ENCODE measurements at places on chromosomes 3 and 15.

DNA sequence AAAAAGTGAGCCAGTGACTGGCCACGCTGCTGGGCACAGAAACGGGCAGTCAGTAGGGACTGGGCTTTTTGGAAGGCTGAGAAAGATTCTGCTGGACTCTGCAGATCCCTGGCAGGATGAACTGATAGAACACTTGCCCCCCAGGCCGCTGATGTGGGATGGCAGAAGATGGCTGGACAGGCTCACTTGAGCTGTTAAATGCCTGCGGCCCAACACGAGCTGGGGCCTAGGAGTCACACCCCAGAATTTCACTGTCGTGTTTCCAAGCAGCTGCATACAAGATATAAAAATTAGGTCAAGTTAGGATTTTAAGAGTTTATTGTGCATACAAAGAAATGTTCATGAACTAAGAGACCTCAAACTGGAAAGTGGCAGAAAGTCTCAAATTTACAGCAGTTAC lies 26.9 kb downstream of the GLDN start:
- no peak for DNase-seq

- no peak for DNase-seq
Measured at GRCh38 chr3:121970047-121970446, 52.0 kb downstream of the ILDR1 start.

DNA sequence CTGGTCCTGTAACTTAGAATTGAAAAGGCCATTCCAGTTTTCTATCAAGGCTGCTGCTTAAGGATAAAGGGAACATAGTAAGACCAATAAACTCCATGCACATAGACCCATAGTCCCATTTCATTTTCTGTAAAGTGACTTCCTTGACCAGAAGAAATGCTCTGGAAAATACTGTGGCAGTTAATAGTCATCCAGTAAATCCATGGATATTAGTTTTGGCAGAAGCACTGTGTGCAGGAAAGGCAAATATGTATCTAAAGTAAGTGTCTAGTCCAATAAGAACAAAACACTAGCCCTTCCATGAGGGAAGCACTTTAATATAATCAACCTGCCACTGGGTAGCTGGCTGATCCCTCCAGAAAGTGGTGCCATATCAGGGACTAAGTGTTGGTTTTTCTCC lies 19.3 kb upstream of the MKRN3 start:
- DNase-seq, result no peak

DNA sequence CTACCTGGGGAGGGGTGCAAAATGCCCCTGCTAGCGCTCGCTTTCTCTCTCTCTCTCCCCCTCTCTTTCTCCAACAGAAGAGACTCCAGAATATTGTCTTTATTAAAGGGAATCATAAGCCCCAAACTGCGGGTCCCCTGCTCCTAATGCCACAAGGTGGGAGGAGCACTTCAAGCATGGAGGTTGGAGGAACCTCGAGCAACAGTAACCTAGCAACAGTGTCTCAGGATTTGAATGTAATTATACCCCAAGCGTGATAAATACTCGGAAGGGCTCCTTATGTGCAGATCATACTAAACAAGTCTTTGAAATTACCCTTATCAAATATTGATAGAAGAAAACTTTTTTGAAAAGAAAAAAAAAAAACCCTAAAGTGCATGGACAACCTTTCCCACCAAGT lies 582.2 kb upstream of the PPP2R3A start:
- no peak for DNase-seq

DNA sequence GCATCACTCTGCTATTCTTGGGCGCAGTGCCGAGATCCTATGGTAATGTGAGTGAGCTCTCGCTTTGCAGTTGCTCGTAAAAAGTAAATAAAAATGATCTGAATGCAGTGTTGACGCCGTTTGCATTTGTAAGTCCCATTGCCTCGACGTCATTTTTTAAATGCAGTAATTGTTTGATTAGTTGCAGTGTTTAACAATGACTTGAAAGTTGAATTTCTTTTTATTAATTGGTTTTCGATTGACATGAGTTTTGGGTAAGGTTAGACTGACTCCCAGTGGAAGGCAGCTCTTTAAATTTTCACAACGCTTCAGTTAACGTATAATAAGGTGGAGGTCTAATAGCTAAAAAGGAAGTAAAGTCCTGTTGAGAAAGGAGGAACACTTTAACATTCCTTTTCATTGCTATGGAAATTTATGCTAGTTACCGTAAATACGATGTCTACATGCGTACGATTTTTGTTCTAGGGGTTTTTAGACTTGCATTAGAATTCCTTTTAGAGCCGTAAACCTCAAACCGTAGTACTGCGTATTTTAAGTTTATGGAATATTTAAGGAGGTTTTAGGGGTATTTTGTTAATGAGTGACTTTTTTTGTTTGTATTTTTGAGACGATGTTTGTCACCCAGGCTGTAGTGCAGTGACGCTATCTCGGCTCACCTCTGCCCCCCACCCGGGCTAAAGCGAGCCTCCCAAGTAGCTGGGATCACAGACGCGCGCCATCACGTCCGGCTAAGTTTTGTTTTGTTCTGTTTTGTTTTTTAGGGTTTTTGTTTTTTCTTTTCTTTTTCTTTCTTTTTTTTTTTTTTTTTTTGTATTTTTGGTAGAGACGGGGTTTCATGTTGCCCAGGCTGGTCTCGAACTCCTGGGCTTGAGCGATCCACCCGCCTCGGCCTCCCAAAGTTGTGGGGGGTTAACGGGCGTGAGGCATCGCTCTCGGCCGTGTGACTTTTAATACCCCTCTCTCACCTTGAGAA lies 1.4 kb downstream of the MORF4L1 start:
- DNase-seq, result no peak

DNA sequence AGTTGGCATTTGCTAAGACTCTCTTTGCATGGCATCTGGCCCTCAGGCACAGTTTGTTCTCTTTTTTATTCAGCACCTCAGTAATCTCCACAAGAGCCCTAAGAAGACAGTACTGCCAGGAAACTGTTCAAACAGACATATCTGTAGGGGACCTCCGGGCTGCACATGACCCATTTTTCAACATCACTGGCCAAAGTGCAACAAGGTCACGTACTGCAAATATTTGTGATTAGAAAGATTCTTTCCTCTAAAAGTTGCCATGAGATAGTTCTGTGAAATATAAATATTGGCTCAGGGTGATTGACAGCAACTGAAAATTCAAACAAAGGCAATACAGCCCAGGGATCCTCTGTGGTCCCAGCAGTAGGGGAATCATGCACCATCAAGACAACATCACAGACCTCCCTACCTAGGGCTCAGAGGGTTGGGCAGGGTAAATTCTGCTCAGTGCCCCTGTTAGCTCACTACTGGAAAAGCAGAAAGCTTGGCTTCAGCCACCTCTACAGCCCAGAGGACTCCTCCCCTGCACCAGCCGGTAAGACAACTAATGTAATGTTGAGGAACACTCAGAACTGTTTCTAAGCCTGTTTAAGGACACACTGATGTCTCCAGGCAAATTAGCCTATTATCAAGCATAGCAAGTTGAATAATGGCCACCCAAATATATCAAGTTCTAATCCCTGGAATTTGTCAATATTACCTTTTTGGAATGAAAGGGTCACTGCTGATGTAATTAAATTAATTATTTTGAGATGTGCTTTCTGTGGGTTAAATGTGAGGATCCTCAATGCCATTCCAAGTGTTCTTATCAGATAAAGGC lies 117.4 kb upstream of the LPP start:
- DNase-seq, result no peak

GRCh38 chr3:66255865-66256264 lies 35.1 kb downstream of the SLC25A26 start:
- no peak for DNase-seq

DNA sequence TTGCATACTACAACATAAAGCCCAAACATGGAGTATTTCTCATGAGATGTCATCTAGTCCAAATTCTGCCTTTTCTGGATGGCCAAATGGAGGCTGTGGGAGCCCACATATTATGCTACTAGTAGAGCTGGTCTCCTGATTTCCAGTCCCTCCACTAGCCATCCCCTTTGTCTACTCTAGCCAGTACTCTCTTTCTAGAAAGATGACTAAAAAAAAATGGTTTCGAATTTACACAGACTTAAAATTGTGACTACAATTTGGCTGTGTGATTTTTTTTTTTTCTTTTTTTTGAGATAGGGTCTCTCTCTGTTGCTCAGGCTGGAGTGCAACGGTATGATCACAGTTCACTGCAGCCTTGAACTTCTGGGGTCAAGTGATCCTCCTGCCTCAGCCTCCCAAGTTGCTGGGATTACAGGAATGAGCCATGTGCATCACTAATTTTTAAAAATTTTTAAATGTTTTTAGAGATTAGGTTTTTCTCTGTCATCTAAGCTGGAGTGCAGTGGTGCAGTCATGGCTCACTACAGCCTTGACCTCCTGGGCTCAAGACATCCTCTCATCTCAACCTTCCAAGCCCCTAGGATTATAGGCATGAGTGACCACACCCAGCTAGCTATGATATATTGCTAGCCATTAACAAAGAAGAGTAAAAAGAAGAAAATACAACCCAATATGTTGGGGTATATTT lies 273.9 kb downstream of the ADAMTSL3 start:
- no peak for DNase-seq

- DNase-seq, result no peak
Measured at GRCh38 chr3:102302020-102302419, 132.8 kb upstream of the ZPLD1 start.

- DNase-seq, result peak; percentile 91
Measured at GRCh38 chr3:129398803-129399144, 29.7 kb downstream of the EFCAB12 start.

DNA sequence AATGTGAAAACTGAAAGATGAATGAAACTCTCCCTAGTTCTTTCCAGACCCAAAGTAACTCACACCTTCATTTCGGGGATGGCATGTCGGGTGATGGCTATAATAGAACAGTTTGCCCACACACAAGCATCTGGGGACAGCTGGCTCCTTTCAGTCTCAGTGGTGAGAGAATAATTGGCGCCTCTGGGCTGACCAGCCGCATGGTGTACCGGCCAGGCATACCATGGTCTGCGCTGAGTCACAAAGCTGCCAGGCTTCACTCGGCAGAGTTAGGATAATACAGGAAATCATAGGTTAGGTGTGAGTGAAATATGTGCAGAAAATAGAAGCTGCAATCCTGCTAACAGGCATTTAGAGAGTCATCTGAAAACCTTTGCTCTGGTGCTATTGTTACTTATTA lies 80.4 kb upstream of the IGF1R start:
- DNase-seq, result no peak

DNA sequence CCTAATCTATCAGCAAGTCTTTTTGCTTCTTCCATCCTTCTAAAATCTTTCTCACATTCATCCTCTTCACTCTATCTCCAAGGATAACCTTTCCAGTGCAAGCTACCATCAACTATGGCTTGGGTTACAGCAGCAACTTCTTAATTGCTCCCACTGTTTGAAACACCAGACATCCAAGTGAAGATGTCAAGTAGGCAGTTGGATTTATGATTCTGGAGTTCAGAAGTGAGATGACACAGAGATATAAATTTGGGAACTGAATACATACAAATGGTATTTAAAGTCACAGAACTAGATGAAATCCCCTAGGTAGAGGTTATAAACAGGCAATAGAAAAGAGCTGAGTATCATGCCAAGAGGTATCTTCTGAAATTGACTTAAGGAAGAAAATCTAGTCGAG lies 3.7 kb downstream of the UBR1 start:
- DNase-seq, result no peak

- peak; percentile 26 for DNase-seq
Measured at GRCh38 chr3:159200176-159200575, 398.3 kb downstream of the MFSD1 start.

GRCh38 chr3:21790466-21790865 lies 39.5 kb upstream of the ZNF385D start:
- no peak for DNase-seq

DNA sequence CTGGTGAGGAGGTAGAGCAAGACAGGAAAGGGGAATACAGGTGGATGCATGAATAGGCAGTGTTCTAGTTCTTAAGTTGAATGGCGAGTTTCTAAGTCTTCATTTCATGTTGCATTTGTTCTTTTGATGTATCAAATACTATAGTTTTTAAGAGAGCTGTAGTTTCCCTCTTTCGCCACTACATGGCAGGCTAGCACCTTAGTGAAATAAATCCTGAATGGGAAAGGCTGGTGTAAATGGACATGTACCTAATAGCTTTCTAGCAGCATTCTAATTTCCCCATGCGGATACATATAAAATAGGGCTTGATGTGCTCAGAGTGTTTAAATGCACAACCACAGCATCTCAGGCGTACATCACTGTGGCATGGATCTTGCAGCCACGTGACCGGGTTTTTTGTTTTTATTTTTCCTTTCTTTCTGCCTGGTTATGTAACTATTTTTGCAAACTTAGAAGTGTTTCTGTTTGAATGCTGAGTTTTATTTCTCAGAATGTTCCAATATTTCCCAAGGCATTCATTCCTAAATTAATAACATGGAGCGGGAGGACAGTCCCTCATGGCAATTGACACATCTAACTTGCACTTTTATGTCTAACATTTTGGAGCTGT lies 23.5 kb upstream of the CLN6 start:
- peak; percentile 92 for DNase-seq

DNA sequence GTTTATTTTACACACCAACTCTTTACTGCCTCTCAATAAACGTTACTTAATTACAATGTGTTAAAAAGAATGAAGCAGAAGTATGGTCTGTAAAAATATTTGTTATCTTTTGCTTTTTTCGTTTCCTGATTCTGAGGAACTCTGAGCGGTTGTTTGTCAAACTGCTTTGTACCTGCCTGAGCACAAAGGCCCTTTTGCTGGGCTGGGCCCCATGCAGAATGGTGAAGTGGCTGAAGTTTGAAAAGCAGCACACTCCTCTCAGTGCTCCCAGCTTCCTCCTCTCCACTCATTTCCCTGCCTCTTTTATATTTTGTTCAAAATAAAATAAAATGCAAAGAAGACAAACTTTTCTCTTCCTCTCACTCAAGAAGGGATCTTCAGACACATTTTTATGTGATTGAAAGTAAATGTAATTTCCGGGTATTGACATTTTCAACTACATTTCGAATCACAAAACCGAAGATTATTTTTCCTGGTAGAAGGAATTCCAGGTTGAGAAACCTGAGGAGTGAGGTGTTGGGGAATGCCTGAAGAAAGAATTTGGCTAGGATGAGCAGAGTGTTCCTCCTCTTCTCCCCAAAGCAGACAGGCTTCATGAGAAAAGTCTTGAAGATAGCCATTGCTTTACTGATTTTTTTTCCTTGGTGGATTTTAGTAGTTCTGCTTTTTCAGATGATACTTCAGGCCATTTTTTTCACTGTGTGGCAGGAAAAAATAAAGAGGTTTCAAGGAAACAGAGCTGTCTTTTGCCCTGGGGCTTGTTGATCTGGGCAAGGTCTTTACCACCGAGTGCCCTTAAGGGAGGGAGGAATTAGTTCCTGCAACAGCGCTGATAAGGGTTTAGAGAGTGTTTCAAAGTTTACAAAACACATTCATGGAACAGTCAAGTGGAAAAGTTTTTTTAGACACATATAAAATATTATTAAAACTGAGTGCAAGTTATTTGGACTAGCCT lies 229.8 kb downstream of the NFKBIZ start:
- peak; percentile 57 for DNase-seq

All from osteoblast (primary cell).